ENCODE measurements at places on chromosomes 7 and 10.
A peak's percentile ranks its signal among the peaks of the same experiment; 100 is the strongest.

- peak; percentile 51 for DNase-seq
These were observed 1.5 kb downstream of the IL6 start for GRCh38 chr7:22728401-22729029.

GRCh38 chr10:105798328-105798889, 1157.3 kb downstream of the SORCS3 start:
- no peak for DNase-seq

DNA sequence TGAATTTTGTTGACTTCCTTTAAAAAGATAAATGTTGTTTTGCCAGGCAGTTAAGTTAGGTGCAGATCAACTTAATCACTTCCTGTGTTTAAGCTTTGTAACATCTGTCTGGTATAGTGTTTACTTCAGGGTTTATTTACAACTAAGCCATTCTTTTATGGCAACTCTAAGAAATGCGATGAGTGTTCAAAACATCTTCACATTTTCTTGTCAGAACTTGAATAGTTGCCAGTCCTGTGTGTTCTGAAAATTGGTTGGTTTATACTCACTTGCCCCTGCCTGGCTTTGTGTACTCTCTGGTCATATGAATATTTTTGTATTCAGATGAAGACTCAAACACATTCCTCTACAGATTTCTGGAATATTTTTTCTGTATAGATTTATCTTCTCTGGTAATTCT, 327.2 kb downstream of the MDFIC start:
- DNase-seq = no peak

DNA sequence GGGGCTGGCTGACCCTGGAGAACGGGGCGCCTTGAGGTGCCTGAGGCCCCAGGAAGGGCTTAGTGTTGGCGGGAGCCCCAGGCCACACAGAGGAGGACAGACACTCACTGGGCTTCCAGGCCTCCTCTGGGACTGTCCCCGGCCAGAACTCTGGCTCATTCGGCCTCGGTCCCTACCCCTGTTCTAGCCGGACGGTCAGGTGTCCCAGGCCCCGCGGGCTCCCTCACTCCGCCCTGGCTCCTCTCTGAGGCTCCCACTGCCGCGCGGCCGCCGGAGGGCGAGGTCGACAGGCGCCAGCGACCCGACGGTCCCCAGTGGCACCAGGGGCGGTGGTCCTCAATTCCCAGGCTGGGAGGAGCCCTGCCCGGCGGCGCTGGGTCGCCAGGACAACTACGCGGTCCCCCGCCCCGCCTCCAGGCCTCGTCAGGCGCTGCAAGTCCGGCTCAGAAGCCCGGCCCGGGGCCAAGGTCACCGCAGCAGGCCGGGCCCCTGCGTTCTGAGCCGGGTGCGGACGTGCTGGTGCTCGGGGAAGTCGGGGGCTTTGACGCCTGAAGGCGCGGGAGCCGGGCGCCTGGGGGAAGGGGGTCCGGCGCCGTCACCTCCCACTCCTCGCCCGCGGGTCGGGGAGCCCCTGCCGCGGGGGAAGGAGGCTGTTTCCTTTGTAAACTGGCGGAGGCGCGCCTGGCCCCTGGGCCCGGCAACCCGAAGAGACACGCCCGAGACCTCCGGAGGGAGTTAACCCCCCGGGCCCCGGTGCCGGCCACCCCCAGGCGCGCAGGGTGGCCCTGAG, 1.1 kb upstream of the PWWP2B start:
- peak; percentile 81 for DNase-seq

- no peak for DNase-seq
These were observed 304.3 kb upstream of the ZMIZ1 start for GRCh38 chr10:78764436-78764835.

- no peak for DNase-seq
These were observed 774.0 kb downstream of the DNAJB9 start for GRCh38 chr7:109343678-109344077.

- peak; percentile 3 for DNase-seq
These were observed 373.7 kb downstream of the PHTF2 start for GRCh38 chr7:78172267-78172757.

- no peak for DNase-seq
These were observed 324.6 kb downstream of the ATRNL1 start for GRCh38 chr10:115417585-115418265.

- DNase-seq = no peak
These were observed 756 bp upstream of the SEC24C start for GRCh38 chr10:73743327-73743904.

- no peak for DNase-seq
These were observed 210.7 kb upstream of the MDFIC start for GRCh38 chr7:114711241-114711640.

DNA sequence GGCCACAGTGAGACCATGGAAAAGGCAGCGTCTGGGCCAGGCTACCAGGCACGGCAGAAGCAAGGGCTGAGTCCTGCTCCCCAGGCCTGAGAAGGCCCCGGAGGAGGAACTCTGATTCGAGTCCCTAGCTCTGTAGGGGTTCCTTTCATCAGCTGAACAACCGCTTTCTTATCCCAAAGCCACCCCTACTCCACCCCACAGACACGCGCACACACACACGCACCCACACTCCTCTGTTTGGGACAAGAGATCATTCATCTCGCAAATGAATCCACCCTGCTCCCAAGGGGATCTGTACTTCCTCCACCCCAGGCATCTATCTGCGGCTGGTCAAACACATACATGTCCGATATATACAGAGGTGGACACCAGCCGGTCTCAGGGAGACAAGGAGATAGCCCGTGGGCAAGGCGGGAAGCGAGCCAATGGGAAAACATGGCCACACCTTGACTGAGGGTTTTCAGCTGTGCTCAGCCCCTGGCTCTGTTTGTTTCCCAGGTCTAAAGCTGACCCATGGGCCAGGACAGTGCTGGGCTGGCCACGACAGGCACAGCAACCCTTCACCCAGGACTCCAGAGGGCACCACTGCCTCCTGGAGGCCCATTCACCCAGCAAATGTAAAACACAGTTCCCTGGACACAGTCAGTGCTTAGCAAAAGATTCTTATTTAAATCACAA, 7.3 kb downstream of the ZCCHC24 start:
- DNase-seq = no peak

DNA sequence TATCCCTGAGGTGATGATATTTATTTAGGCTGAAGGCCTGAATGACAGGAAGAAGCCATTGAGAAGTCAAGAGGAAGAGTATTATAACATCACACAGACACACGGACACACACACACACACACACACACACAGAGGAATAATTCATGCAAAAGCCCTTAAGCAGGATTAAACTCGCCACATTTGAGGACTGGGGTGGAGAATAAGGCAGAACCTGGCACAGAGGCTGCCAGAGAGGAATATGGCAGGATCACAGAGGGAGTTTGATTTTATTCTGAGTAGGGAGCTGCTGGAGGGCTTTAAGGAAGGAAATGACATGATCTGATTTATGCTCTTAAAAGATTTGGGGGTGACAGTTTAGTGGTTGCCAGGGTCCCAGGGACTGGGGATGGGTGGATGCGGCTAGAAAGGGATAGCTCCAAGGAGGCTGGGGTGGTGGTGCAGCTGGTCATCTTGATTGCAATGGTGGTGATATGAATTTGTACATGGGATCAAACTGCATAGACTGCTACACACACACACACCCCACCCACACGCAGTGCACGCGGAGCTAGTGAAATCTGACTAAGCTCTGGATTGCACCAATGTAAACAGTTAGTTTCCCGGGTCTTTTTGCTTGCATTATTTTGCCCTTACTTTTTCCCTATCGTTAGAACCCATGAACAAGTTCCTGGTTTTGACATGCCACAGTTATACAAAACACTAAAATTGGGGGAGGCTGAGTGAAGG, 11.2 kb downstream of the SMURF1 start:
- DNase-seq = no peak

GRCh38 chr7:130349911-130350782, 5.5 kb downstream of the CPA5 start:
- peak; percentile 64 for DNase-seq

DNA sequence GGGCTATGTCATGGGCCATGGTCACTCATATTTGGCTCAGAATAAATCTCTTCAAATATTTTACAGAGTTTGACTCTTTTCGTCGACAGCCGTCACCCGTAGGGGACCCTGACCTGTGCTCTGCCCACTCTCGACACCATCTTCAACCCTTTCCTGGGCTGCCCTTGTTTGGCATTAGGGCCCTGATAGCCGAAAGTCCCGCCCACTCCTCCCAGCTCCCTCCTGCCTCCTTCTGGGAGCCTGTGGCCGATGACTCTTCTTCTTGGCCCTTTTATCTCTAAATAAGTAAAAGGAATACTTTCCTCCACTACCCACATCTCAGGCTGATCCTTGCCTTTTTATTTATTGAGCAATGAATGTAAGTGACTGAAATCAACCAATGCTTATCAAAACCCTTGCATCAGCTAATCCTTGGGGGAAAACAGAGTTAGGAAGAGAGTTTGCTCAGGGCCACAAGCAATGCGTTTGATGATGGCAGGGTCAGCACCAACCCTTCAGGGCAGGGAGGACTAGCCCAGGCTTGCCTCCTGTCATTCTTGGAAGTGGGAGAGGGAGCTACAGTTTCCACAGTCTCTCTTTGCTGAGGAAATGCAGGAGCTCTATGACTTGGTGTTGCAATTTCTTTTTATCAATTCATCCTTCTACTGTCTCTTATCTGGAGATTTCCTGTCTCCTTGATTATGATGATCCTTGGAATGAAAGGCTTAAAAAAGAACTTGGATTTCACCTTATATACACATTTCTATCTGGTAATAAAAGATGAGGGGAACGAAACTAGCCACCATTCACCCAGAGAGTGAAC, 218.2 kb upstream of the PODXL start:
- no peak for DNase-seq

DNA sequence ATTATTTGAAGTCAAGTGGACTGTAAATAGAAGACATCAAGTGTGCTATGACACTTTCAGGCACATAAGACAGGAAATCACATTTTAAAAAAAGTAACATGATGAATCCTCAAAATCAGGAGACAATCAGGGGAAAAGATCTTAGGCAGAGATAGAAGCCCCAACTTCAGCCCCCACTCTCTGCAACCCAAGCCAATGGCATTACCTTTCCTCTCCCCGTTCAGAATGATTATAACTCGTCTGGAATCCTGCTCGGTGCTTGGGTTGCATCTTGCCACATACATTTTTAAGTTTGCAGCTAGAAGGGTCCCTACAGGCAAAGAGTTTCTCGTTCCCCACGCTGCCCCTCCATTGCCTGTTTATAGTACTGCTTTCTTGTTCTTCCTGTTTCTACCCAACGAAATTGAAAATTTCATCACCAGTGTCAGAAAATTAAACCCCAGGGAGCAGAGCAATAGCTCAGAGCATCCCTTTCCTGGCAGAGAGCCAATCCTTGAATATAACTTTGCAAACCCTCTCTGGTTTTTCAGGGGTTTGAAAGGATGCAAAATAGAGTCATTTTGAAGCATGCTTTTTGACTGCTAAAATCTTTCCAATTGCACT, 260.5 kb upstream of the AOAH start:
- no peak for DNase-seq

DNA sequence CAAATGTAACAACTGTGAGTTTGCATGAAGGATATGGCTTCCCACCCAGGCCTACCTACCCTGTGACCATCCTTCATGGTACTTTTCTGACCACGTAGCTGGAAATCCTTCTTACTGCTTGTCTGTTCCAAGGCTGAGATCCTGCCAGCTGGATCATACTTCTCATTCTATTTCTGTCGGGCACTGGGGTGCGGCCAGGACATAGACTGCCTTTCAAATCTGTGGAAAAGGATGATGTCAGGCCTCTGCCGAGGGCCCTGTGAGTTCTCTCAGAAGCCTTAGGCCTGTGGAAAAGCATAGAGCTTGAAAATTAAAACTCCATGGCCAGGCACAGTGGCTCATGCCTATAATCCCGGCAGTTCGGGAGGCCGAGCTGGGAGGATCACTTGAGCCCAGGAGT, 10.0 kb downstream of the VWC2 start:
- no peak for DNase-seq

- peak; percentile 87 for DNase-seq
These were observed 456.8 kb upstream of the KLF6 start for GRCh38 chr10:4241724-4242345.

GRCh38 chr10:28363376-28363775, 60.5 kb upstream of the MPP7 start:
- no peak for DNase-seq

DNA sequence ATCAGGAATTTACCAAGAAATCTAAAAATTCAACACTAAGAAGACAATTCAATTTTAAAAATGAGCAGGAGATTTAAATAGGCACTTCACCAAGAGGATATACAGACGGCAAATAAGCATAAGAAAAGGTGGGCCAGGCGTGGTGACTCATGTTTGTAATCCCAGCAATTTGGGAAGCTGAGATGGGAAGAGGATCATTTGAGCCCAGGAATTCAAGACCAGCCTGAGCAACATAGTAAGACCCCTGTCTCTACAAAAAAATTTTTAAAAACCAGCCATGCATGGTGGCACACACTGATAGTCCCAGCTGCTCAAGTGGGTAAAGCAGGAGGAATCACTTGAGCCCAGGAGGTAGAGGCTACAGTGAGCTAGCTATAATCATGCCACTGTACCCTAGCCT, 3.5 kb upstream of the AKR1D1 start:
- no peak for DNase-seq

DNA sequence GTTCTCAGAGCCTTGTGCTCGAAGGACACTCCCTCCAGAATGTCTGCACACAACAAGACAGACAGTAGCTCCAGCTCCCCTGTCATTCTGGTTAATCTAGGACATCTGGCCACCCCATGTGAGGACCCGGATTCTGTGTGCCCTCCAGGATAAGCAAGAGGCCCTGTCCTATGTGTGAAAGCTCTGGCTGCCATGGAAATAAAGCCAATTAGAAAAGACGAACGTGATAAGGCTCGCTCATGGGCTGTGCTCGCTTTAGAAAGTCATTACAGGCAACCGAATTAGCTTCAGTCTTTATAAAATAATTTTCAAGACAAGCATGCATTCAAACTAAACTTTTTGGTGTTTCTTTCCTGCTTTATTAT, 263.4 kb downstream of the INHBA start:
- peak; percentile 16 for DNase-seq

DNA sequence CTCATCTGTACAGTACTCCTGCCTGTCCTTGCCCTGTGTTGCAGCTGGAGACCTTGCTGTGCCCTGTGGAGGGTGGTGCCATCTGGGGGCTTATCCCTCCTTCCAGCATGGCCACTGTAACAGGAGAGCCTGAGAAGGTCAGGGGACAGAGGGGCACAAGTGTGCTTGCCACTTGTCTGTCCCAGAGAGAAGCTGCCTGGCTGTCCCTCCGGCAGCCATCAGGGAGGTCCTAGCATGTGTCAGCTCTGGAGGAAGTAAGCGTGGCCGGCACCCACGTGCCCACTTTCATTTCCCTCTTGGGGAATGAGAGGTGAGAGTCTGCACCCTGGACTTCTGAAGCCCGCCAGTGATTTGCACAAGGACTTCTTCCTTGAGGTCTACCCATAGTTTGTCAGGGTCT, 97.0 kb upstream of the PPIF start:
- no peak for DNase-seq

- no peak for DNase-seq
These were observed 102.7 kb downstream of the FAM53B start for GRCh38 chr10:124641282-124642087.

DNA sequence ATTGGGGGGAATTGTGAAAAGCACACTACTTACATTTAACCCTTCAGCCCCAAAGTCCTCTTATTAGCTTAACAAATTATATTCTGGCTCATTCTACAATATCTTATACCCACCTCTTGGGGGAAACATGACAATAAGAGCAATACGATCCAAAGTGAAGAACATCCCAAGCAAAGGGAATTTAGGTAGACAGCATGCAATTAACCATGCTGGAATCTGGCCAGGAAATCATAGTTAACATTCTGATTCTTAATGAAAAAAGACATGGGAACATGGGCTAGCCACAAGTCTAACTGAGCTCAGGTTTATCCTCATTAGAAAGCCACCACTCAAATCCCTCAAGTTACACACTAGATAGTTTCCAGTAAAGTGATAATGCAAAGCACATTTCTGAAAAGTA, 241.9 kb upstream of the SLC26A5 start:
- peak; percentile 83 for DNase-seq

- DNase-seq = no peak
These were observed 6.6 kb downstream of the NIPSNAP2 start for GRCh38 chr7:55970978-55971377.

Data from eye (tissue), 1 donor.